ENCODE measurements at places on chromosomes 4 and X. TPM values are rescaled to one million over a fixed set of nuclear protein-coding genes. Genes with fewer than 3 reads are reported as not detected.

Gene IQCM
- not detected for total RNA-seq

Gene IL1RAPL2
- 11.2 TPM for total RNA-seq

Gene NAP1L2
- total RNA-seq = 26.5 TPM

Gene GABRA4
- total RNA-seq = 1.8 TPM

Gene MEPE
- not detected for total RNA-seq

Gene FGF13
- total RNA-seq = 47.2 TPM

Gene REST
- 24.5 TPM for total RNA-seq

Gene RPA4
- 0.91 TPM for total RNA-seq

Gene UBA1
- 112 TPM for total RNA-seq

Gene TMSB15C
- 38.4 TPM for total RNA-seq

Gene MAGEA4
- not detected for total RNA-seq

Gene FRMPD4
- 7.2 TPM for total RNA-seq

Gene SPANXA2
- not detected for total RNA-seq

Data from cerebellum (tissue), 4 donors.